ENCODE measurements at places on chromosomes 3 and 15. TPM values are rescaled to one million over a fixed set of nuclear protein-coding genes. Genes with fewer than 3 reads are reported as not detected.

The P2RY12 gene
- total RNA-seq: 0.07 TPM

The ECE2 gene
- total RNA-seq: not detected

The LMCD1 gene
- 185 TPM for total RNA-seq

The ENTPD3 gene
- total RNA-seq: 2.2 TPM

The UQCC5 gene
- 0.12 TPM for total RNA-seq

The ANAPC13 gene
- total RNA-seq: 119 TPM

The FBXL22 gene
- total RNA-seq: 0.60 TPM

The SECISBP2L gene
- total RNA-seq: 34.0 TPM

The APOD gene
- total RNA-seq: 9.6 TPM

The BCHE gene
- 12.5 TPM for total RNA-seq

The MED12L gene
- total RNA-seq: 2.7 TPM

The CHST13 gene
- total RNA-seq: 31.5 TPM

The CYP11A1 gene
- total RNA-seq: 0.80 TPM

The COMMD4 gene
- 70.3 TPM for total RNA-seq

The CLDN18 gene
- total RNA-seq: 73.0 TPM

GRCh38 chr15:36841193-36841592 is 259.2 kb downstream of the MEIS2 start:
- H3K4me1 ChIP-seq: no peaks in the 10 kb centered on the region
- no peak for DNase-seq
- no peaks in the 10 kb centered on the region for H3K36me3 ChIP-seq
- H3K4me3 ChIP-seq: no peak overlapping the region
- no peak overlapping the region for H3K27ac ChIP-seq

DNA sequence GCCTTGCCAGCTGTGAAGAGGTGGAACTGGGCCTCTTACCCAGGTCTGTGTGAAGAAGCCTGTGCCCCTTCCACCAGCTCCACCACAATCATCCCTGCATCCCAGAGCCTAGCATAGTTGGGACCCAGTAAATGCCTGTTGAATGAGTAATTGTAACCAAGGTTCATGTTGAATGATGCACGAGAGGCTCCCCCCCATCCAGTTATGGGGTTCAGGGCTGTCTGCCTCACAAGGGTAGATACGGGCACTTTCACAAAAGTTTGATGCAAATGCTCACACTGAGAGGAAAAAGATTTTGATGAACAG is 29.5 kb upstream of the TSEN2 start:
- H3K36me3 ChIP-seq: no peaks in the 10 kb centered on the region
- H3K4me3 ChIP-seq: no peak overlapping the region
- H3K4me1 ChIP-seq: peaks cover 3% of the 10 kb centered on the region
- DNase-seq: no peak
- H3K27ac ChIP-seq: no peak overlapping the region

DNA sequence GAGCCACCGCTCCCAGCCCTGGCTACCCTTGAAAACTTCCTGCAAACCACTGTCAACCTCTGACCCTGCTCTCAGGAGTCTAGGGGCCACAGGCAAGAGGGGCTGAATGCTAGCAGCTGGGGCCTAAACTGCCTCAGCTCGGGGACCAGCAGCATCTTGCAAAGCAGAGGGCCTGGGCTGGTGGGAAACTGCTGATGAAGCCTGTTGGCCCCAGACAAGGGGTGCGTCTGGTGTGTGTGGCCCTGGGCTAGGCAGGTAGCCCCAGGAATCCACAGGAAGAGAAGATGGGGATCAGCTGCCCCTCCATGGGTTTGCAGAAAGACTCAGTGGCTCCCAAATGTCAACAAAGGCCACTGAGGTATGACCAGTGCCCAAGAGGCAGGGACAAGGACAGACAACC is 8.2 kb upstream of the POLG start:
- no peak overlapping the region for H3K4me3 ChIP-seq
- H3K36me3 ChIP-seq: no peaks in the 10 kb centered on the region
- H3K27ac ChIP-seq: no peak overlapping the region
- no peaks in the 10 kb centered on the region for H3K4me1 ChIP-seq
- DNase-seq: no peak
- peaks cover 20% of the 10 kb centered on the region for H3K27me3 ChIP-seq

GRCh38 chr15:33344111-33344510 is 33.3 kb downstream of the RYR3 start:
- no peaks in the 10 kb centered on the region for H3K27me3 ChIP-seq
- H3K4me3 ChIP-seq: no peak overlapping the region
- no peak overlapping the region for H3K27ac ChIP-seq

DNA sequence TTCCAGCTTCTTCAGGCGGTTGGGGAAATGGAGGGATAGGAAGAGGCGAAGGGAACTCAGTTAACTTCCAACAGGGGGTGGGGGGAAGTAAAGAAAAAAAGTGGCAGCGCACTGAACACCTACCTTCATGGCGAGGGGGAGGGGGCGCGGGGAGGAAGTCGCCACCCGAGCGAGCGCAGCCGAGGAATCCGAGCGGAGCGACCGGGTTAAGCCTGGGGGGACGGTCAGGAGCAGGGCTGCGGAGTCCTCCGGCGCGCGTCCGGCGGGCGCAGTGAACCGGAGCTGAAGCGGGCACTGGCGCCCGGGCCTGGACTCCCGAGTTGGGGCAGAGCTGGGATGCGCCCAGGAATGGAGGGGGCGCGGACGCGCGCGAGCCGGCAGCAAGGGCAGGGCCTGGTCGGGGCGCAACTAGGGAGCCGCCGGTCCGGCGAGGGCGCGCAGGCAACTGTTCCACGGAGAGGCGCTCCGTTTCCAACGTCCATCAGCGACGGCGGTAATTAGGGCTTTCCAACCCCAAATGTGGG is at the start of gene WNT5A:
Gene WNT5A (minus strand): TSS at position 450 of the 524 bp plus-strand sequence. CDS start 321 bp downstream, at position 129.
- H3K4me3 ChIP-seq: peak within 1 kb of the TSS; percentile 69
- no peaks in the 10 kb centered on the region for H3K36me3 ChIP-seq
- peak; percentile 63 for DNase-seq
- H3K27ac ChIP-seq: peak within 1 kb of the TSS; percentile 98

DNA sequence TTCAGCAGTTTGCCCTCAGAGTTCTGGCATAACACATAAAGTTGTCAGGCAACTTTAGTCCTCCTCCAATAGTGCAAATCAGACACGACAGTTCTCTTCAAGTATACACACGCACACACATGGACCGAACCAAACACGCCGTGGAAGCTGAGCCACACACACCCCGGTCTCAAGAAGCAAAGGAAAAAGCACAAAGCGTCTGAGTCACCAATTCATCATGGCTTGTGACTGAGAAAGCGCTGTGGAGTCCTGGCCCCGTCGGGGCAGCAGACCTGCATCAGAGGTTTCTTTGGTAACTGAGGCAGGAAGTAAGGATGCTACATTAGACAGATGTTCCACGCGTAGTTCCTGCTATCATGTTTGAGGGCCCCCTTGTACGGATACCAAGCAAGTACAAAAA is 85.7 kb downstream of the VGLL4 start:
- H3K4me1 ChIP-seq: peaks cover 27% of the 10 kb centered on the region
- no peak for DNase-seq
- peak overlapping the region; percentile 54 for H3K27ac ChIP-seq
- H3K27me3 ChIP-seq: no peaks in the 10 kb centered on the region
- H3K36me3 ChIP-seq: no peaks in the 10 kb centered on the region
- no peak overlapping the region for H3K4me3 ChIP-seq

- no peaks in the 10 kb centered on the region for H3K36me3 ChIP-seq
- H3K4me3 ChIP-seq: no peak overlapping the region
- no peaks in the 10 kb centered on the region for H3K27me3 ChIP-seq
- no peak overlapping the region for H3K27ac ChIP-seq
Observed at GRCh38 chr3:105729667-105730066, 139.1 kb downstream of the CBLB start.

- H3K4me1 ChIP-seq: peaks cover 4% of the 10 kb centered on the region
- DNase-seq: no peak
- H3K4me3 ChIP-seq: no peak overlapping the region
Observed at GRCh38 chr15:70264738-70265465, 167.2 kb upstream of the TLE3 start.

DNA sequence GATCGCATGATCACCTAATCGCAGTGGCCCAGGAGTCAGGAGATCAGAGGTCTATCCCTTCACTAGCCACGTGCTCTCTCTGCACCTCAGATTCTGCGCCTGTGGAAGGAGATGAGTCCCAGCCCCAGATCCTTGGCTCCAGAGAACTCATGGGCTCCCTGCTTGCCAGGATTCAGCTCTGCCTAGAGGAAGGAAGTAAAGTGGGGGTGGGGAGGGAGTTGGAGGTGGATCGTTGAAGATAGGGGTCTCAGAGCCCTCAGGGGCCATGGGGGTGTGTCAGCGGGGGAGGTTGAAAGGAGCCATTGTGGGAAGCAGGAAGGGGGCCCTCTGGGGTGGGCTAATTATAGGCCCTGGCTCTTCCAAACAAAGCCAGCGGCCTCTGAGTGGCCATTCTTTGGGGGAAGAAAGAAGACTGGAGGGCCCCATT is 11.3 kb upstream of the STRA6 start:
- no peak for DNase-seq
- H3K36me3 ChIP-seq: no peaks in the 10 kb centered on the region
- peaks cover 16% of the 10 kb centered on the region for H3K4me1 ChIP-seq
- H3K27me3 ChIP-seq: no peaks in the 10 kb centered on the region

DNA sequence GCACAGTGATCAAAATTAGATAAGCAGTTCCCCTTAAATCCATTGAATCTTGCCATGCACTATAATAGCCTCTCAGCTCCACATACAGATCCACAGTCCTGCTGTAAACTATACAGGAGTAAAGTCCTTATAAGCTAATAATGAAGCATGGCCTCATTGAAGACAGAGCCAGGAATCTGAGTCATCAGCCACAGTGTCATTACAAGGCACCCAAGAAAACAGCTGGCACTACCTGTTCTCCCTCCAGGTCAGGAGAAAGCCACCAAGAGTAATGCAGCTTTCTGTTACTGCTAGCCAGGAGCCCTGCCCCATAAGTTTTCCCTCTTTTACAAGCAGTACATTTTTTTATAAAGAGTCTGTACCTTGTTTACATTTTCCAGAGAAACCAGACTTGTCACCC is 27.3 kb downstream of the WDR49 start:
- no peaks in the 10 kb centered on the region for H3K27me3 ChIP-seq
- H3K4me3 ChIP-seq: no peak overlapping the region
- H3K4me1 ChIP-seq: no peaks in the 10 kb centered on the region
- peak; percentile 21 for DNase-seq
- no peaks in the 10 kb centered on the region for H3K36me3 ChIP-seq
- no peak overlapping the region for H3K27ac ChIP-seq

GRCh38 chr3:52848617-52849016 is 13.8 kb upstream of the MUSTN1 start:
- no peak for DNase-seq
- H3K36me3 ChIP-seq: no peaks in the 10 kb centered on the region
- H3K4me3 ChIP-seq: no peak overlapping the region
- no peak overlapping the region for H3K27ac ChIP-seq
- H3K27me3 ChIP-seq: no peaks in the 10 kb centered on the region
- H3K4me1 ChIP-seq: no peaks in the 10 kb centered on the region

- H3K4me3 ChIP-seq: no peak overlapping the region
- no peaks in the 10 kb centered on the region for H3K27me3 ChIP-seq
- no peak overlapping the region for H3K27ac ChIP-seq
- no peaks in the 10 kb centered on the region for H3K36me3 ChIP-seq
- no peak for DNase-seq
Observed at GRCh38 chr3:43010638-43011037, 31.5 kb downstream of the GASK1A start.

GRCh38 chr15:69031013-69032001 is 16.8 kb downstream of the NOX5 start:
- H3K36me3 ChIP-seq: no peaks in the 10 kb centered on the region
- H3K27me3 ChIP-seq: no peaks in the 10 kb centered on the region
- DNase-seq: peak; percentile 76
- no peak overlapping the region for H3K27ac ChIP-seq
- no peak overlapping the region for H3K4me3 ChIP-seq

GRCh38 chr3:14405360-14406238 is 3.2 kb downstream of the SLC6A6 start:
- peak overlapping the region; percentile 89 for H3K27ac ChIP-seq
- peaks cover 24% of the 10 kb centered on the region for H3K4me1 ChIP-seq
- H3K36me3 ChIP-seq: no peaks in the 10 kb centered on the region
- DNase-seq: no peak

DNA sequence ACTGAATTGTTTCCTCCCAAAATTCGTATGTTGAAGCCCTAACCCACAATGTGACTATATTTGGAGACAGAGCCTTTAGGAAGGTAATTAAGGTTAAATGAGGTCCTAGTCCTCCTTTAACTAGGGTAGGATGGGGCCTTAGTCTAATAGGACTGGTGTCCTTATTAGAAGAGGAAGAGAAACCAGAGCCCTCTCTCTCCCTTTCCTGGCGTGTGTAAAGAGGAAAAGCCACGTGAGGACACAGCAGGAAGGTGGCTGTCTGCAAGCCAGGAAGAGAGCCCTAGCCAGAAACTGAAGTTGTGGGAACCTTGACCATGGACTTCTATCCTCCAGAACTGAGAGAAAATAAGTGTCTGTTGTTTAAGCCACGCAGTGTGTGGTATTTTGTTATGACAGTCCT is 94.3 kb downstream of the OXNAD1 start:
- no peaks in the 10 kb centered on the region for H3K4me1 ChIP-seq
- H3K36me3 ChIP-seq: no peaks in the 10 kb centered on the region
- H3K4me3 ChIP-seq: no peak overlapping the region
- H3K27me3 ChIP-seq: no peaks in the 10 kb centered on the region
- no peak for DNase-seq

GRCh38 chr15:75063889-75064288 is 40.5 kb downstream of the PPCDC start:
- no peak overlapping the region for H3K27ac ChIP-seq
- no peak overlapping the region for H3K4me3 ChIP-seq
- no peak for DNase-seq
- H3K27me3 ChIP-seq: no peaks in the 10 kb centered on the region

DNA sequence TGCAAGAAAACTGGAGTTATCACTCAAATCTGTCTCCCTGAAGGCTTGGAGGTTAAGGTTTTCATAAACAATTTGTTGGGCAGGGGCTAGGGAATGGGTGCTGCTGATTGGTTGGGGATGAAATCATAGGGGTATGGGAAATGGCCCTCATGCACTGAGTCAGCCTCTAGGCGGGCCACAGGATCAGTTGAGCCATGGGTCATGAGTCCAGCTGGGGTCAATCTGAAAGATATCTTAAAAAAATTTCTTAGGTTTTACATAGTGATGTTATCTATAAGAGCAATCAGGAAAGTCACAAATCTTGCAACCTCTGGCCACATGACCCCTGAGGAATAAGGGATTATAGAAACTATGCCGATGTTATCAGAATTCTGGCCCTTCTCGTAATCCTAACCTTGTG is 491.7 kb downstream of the ZIC1 start:
- no peaks in the 10 kb centered on the region for H3K27me3 ChIP-seq
- no peaks in the 10 kb centered on the region for H3K4me1 ChIP-seq
- no peaks in the 10 kb centered on the region for H3K36me3 ChIP-seq

GRCh38 chr3:50122071-50122470 is 33.1 kb upstream of the SEMA3F start:
- no peak overlapping the region for H3K4me3 ChIP-seq
- H3K36me3 ChIP-seq: peaks cover 2% of the 10 kb centered on the region
- no peak for DNase-seq
- H3K27me3 ChIP-seq: no peaks in the 10 kb centered on the region
- peaks cover 48% of the 10 kb centered on the region for H3K4me1 ChIP-seq
- no peak overlapping the region for H3K27ac ChIP-seq

GRCh38 chr3:30988769-30989168 is 94.3 kb upstream of the GADL1 start:
- DNase-seq: no peak
- H3K27ac ChIP-seq: no peak overlapping the region
